Stimulated activated CD4-positive, alpha-beta T cell treated with anti-CD3 and anti-CD28 coated beads, Interleukin-15, amount 100 ng/mL, for 48 hours (primary cell): ENCODE measurements at places on chromosomes 3 and 15.

GRCh38 chr3:29282427-29283230, 1.8 kb downstream of the RBMS3 start:
- no peak for DNase-seq

- no peak for DNase-seq
Measured at GRCh38 chr3:125683067-125683829, 88.0 kb upstream of the OSBPL11 start.

- no peak for DNase-seq
Measured at GRCh38 chr3:1766384-1766783, 332.3 kb upstream of the CNTN4 start.

GRCh38 chr15:71800190-71800589, 10.2 kb upstream of the NR2E3 start:
- DNase-seq, result no peak

GRCh38 chr3:52185837-52186236, 12.1 kb upstream of the ALAS1 start:
- no peak for DNase-seq

- no peak for DNase-seq
Measured at GRCh38 chr3:71048948-71049347, 534.6 kb downstream of the FOXP1 start.

DNA sequence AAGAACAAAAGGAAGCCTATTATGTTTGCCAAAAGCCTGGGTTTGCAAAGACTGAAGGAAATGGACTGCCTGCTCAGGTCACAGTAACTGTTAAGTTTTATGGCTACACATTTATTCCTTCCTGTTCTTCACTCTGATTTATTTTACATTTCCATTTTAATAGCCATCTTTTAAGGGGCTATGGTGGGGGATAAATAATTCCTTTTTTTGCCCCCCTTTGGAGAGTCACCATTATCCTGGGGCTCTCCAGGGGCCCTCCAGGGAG, 53.5 kb upstream of the MYZAP start:
- no peak for DNase-seq

GRCh38 chr15:85755942-85756341, 38.8 kb downstream of the KLHL25 start:
- no peak for DNase-seq

DNA sequence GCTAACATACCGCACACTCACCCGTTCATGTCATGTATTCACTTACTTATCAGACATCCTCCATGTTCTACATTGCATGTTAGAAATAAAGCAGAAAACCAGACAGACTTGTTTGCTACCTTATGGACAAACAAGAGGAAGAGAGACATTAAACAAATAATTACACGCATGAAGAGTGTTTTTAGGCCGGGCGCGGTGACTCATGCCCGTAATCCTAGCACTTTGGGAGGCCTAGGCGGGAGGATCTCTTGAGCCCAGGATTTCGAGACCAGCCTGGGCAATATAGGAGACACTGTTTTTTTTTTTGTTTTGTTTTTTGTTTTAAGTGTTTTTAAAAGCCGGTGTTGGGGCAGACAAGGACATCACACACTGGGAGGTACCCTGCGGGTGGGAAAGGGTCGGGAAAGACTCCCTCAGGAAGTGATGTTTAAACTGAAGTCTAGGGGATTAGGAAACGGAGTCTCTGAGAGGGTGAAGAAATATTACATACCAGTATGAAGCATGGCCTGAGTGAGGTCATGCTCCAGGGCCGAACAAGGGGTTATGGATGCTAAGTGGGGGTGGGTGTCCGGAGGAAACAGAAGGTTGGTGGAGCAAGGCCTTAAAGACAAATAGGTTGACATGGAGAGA, 2.1 kb upstream of the USP3 start:
- no peak for DNase-seq

GRCh38 chr3:136952292-136952691, 5.5 kb upstream of the IL20RB start:
- DNase-seq, result no peak

- DNase-seq, result no peak
Measured at GRCh38 chr15:63233667-63234423, 43.6 kb upstream of the APH1B start.

DNA sequence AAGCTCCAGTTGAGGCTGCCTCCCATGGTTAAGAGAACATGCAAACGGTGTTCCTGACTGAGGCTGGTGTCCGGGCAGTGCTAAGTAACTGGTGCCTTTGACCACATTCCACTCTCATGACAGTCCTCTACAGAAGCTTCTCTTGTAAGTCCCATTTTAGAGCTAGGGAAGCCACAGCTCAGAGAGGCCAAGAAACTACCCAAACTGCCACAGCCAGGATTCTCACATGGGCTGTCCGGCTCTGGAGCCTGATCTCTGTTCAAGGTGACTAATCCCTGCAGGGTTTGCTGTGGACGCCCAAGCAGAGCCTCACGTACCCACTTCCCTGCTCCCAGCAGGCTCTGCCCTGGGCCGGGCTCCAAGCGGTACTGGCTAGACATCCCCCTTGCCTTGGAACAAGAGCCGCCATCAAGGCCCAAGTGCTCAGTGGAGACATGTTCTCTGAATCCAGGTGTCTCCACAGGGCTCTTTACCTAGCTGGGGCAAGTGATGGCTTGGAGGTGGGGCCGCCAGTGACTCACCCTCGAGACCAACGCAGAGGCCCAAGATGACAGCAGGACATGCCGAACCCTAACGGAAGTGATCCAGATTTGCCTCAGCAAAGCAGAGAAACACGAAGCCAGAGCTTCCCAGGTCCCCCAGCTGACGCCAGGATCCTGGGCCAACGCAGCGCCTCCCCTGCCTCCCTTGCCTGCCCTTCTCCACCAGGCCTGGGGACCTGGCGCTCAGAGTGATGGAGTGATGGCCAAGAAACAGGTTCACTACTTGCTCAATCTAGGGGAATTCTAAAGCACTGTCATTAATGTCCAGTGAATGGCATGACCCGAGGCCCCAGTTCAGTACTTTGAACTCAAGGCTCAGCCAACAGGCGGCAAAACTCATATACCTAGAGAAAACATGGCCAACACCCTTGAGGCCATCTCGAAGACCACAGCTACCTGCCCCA, 24.4 kb downstream of the KLHL25 start:
- DNase-seq, result no peak

GRCh38 chr3:51139616-51140015, 245.5 kb upstream of the MANF start:
- DNase-seq, result no peak

GRCh38 chr3:52866427-52866826, 30.9 kb downstream of the STIMATE start:
- no peak for DNase-seq

GRCh38 chr15:90459368-90459767, 70.4 kb upstream of the CRTC3 start:
- DNase-seq, result no peak

- DNase-seq, result no peak
Measured at GRCh38 chr3:102748646-102749045, 313.8 kb downstream of the ZPLD1 start.

GRCh38 chr3:121730940-121731687, 18.4 kb downstream of the GOLGB1 start:
- DNase-seq, result no peak

- no peak for DNase-seq
Measured at GRCh38 chr3:183491923-183492848, 63.3 kb downstream of the KLHL6 start.

GRCh38 chr3:148992027-148992634, 791 bp downstream of the GYG1 start:
- DNase-seq, result no peak

DNA sequence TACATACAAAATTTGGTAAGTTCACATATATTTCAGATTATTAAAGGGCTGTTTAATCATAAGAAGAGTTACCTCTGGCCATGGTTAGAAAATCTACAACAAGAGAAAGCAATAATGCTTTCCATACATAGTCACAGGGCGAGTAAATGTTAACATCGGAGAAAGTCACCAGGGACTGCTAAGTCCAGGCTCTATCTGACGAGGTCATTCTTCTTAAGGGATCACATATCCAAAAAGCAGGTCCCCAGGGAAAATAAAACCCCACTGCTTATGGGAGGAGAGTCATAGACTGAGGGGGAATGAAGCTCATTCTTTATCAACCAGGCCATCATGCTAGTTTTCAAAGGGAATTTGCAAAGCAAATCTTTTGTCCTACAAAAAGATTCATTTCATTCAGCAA, 3.1 kb downstream of the PCYT1A start:
- DNase-seq, result no peak

DNA sequence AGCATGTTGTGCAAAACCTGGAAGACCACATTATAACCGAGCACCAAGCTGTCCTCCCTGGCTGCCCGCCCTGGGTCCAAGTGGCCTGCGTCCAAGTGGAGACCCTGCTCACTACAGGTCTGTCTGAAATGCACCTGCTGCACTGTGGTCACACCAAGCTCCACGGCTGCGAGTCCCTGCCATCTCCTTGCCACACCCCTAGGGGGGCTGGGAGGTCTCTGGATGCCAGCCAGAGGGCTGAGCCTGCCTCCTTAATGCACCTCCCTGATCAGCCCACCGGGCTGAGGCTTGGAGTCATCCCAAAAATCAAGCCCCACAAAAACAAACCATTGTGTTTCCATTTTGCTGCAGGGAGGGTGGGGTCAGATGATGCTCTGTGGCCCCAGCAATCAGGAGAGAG, 187.1 kb downstream of the MEGF11 start:
- DNase-seq, result no peak

GRCh38 chr3:39750712-39751111, 58.7 kb upstream of the MYRIP start:
- no peak for DNase-seq

DNA sequence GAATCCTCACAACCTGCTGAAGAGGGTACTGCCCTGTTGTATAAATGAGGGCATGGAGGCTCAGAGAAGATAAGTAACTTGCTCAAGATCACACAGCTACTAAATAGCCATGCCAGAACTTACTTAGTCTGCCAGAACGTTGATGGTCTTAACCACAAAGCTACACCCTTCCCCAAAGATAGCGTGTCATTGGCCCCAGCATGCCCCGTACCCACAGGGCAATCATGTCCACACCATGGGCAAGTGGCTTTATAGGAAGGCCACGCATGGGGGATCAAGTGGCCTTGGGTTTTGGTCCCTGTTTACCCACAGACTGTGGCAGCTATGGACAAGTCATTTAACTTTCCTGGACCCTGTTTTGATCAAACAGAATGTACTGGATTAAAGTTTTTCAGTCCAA, 15.9 kb upstream of the ARHGEF3 start:
- DNase-seq, result no peak

DNA sequence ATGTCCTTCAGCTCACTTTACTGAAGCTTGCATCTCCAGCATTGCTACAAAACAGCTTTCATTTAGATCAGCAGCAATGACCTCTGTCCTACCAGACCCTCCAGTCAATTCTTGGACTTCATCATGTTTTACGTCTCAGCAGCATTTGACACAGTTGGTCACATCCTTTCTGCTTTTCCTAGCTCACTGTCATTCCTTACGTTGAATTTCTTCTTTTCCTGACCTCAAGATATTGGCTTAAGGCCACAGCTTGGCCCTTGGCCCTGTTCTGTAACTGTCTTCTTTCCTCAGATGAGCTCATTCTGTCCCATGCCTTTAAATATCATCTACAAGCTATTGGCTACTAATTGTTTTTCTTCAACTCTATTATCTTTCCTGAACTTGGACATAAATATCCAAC, 576.2 kb upstream of the KCNMB2 start:
- DNase-seq, result no peak

DNA sequence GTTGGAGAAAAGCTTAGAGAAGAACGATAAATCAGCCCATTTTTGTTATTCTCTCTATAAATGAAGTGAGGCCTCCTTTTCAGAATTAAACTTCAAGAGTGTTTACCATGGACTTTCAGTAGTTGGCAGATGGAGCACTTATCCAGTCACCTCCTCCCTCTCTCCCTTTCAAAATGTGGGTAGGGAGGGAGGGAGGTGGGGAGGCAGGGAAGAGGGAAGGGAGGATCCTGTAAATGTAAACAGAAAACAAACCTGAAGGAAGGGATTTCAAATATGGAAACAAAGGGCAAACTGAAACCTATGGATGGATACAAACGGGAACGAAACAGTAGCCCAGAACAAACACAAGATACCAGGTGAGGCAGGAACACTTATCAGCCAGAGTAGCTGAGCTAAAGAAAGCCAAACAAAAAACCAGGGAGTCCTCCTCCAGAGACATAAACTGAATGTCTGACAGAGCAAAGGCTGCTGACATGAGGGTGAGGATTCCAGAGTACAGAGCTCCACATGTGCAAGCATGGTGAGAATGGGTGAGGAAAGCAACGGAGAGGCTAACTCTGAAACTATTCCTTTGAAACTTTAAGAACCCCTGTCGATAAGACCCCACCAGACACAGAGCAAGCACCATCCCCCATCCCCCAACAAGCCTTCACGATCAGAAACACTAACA, 41.0 kb upstream of the GP5 start:
- no peak for DNase-seq

DNA sequence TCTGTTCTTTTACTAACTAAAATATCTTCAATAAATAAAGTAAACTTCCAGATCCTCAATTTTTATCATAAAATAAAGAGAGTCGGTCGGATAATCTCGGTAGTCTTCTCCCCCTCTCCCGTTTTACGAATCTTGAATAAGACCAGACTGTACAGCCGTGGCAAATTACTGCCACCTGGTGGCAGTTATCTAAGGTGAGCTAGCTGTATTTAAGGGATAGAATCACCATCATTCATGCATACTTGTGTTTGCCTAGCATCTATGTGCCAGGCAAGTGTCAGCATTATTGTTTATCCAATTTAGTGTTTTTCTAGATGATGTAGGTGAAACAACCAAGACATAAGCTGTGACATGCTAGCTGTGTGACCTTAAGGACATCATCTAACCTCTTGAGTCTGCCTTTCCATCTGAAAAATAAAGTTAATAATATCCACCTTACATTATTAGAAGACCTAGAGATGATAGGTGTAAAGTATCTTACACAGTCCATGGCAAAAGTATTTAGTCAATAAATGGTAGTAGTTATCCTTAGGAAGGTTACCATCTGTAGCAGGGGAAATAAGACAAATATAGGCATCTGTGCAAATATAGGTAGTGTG, 21.3 kb downstream of the DUT start:
- peak; percentile 31 for DNase-seq

- no peak for DNase-seq
Measured at GRCh38 chr3:157590273-157590672, 87.1 kb upstream of the VEPH1 start.

DNA sequence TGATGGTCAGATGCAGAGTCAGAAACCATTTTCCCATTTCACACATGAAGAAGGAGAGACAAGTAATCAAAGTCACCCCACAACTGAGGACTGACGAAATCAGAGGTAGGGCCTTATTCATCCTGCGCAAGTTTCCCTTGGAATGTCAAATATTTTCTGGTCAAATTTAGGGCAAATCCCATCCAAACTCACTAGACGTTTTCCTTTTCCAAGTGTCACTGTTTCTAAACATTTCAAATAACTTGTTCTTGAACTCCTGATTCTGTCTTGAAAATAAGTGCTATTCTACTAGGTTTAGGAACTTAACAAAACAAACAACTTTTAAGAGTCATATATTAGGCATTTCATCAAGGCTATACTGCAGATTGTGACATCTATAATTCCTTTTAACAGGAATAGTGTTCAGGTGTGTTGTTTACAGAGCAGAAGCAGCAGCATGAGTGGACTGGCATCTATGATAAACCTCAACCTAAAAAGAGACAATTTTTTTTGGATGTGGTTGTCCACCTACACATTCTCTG, 40.7 kb downstream of the SUMF1 start:
- DNase-seq, result no peak

- no peak for DNase-seq
Measured at GRCh38 chr15:43105077-43105736, 631 bp downstream of the UBR1 start.
